Activated T-cell treated with anti-CD3 and anti-CD28 coated beads, Interleukin-2, amount 50 U/mL, for 24 hours (primary cell): ENCODE measurements at places on chromosomes 4 and X.

GRCh38 chr4:24322511-24322910 is 261.8 kb downstream of the DHX15 start:
- no peak for DNase-seq

GRCh38 chrX:138191998-138192397 is 519.5 kb downstream of the FGF13 start:
- DNase-seq, result no peak

DNA sequence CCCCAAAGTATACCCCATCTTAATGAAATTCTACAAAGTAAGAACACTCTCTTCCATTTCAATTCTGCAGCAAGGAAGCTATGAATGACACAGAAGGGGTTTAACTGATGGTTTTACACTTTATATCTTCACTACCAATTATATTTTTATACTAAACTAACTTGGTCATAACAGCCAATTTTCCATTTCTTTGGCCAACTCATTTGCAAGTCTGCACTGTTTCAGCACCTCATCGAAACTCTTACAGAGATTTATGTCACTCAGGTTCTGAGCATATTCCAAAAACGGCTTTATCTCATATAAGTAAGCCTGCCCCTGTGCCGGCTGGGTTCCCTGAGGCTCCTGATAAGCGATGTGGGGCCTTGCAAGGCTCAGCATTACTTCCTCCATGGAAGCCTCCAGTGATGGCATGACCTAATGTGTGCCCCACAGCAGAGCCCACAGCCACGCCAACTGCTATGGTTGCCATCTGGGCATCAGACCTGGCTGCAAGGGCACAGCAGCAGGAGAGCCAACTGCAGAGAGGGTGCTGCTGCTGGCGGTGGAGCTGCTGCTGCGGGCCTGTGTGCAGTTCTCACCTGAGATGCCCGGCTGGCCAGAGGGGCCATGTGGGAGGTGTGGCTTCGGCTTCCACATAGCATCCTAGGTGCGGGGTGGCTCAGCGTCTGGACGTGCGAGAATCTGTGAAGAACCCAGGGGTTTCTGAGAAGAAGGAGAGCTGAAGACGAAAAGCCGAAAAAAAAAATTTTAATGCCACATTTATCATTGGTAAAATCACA is 13.4 kb upstream of the IBSP start:
- DNase-seq, result no peak

DNA sequence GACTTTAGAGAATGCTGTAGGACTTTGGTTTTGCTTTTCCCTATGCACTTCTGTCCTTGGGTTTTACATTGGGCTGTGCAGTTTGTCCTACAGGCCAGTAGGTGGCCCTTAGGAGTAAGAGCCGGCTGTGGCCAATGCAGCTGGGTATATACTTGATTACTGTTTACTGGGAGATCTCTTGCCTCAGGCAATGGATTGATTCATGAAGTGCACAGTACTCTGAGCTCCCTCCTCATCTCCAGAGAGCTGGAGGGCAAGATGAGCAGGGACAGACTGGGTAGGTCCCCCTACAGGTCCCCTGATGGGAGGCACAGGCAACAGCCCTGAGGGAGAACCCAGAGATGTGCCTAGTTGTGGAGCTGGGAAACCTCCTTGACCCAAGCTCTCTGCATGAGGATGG is 103.8 kb upstream of the QRFPR start:
- no peak for DNase-seq
